Spinal cord (tissue), 10 donors: ENCODE measurements at places on chromosomes 4 and X. TPM values are rescaled to one million over a fixed set of nuclear protein-coding genes. Genes with fewer than 3 reads are reported as not detected.

SNX25 gene
- total RNA-seq: 33.5 TPM

DNA sequence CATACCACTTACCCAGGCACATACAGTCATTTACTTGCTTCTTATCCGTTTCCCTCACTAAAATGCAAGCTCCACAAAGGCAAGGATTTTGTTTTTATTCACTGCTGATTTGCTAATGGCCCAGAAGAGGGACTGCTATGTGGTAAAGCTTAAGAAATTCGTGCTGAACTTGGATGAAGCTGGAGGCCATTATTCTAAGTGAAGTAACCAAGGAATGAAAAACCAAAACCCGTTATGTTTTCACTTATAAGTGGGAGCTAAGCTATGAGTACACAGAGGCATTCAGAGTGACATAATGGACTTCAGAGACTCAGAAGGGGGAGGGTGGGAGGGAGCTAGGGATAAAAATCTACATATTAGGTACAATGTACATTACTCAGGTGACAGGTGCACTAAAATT, 47.2 kb downstream of the RAB33B start:
- no peak for DNase-seq

DNA sequence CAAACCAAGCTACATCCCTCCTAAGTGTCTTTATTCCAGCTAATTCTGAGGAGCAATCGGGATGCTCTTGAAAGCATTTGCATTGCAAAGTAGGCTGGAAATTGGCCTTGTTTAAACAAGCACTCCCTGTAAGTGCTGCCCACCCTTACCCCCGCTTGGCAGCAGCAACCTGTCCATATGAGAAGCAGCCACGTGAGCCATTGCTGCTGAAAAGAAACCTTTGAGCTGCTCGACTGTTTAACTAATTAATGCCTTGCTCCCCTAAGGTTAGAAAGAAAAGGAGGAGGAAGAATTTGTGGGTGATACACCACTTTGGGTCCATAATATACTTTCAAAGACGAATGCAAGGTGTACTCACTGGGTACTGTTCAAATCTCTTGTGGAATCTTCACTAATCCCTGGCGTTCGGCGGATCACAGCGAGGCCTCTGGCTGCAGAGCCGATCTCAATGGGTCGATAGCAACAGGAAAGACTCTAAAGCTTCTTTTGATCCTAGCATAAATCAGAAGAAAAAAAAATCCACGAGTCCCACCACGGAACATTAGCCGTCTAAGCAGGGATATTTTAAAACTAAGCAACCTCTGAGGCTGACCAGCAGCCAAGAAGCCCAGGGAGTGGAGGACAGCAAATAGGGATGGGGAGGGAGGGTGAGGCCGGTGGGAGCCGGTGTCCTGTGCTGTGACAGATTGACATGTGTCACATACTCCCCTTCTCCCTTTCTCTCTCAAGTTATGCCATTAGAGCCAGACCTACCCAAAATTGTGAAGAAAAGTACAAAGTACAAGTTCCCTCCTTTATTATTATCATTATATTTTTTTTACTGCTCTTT, 37.2 kb upstream of the MGST2 start:
- no peak for DNase-seq

GPR50 gene
- not detected for total RNA-seq

RGN gene
- 15.3 TPM for total RNA-seq

GRCh38 chrX:112688242-112688641, 8.5 kb upstream of the LHFPL1 start:
- no peak for DNase-seq

CDX4 gene
- total RNA-seq: not detected
